Cerebellar nuclear complex (tissue), 1 donor: ENCODE measurements at places on chromosomes 4 and X.
A peak's percentile ranks its signal among the peaks of the same experiment; 100 is the strongest.

DNA sequence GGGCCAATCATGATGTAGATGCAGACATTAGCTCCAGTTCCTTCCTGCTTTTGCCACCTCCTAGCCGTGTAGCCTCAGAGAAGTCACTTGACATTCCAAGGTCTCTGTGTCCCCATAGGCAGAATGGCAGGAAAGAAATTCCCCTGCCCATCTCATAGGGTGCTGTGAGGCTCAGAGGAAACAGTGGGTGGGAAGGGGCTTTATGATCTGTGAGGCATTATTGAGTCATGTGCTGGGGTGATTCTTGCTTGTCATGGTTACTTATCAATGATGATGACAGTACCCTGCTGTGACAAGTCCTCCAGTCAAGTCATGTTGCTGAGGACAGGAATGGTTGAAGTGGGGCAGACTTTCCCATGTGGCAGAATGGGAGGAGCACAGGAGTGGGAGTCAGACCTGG lies 63.7 kb downstream of the MSX1 start:
- no peak for DNase-seq

GRCh38 chrX:85109235-85109634 lies 105.6 kb downstream of the APOOL start:
- no peak for DNase-seq

- DNase-seq = no peak
These were observed 30.3 kb upstream of the RGN start for GRCh38 chrX:47047989-47048388.

DNA sequence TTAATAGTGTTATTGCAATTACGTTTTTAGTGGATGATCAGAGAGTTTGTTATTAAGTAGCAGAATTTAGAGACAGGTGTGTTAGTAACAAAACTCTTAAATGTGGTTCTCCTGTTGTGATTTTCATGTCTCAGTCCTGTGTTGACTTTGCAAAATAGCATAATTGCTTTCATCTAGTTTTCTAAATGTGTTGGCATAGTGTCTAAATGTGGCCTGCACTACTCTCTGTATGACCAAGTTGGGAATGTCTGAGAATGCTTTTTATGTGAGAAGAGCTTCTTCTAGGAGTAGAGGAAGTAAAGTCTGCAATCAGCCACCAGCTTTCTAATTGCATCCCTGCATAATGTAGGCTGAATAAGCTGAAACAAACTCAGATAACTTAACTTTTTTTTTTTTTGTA lies 158.6 kb upstream of the FAT1 start:
- no peak for DNase-seq

GRCh38 chrX:24646745-24647182 lies 383 bp downstream of the PCYT1B start:
- DNase-seq = no peak

DNA sequence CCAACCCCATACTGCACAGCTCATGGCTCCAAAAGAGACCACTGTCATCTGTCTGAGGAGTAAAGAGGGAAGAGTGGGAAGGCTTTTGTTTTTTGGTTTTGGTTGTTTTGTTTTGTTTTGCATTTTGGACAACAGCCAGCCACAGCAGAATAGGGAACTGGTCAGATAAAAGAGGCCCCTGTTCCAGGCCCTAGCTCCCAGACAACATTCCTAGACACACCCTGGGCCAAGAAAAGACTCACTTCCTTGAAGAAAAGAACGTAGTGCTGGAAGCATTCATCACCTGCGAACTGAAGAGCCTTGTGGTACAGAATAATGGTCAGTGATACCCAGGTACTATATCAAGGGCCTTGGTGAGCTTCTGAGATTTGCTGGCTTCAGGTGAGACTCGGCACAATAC lies 619.4 kb upstream of the SPANXN1 start:
- DNase-seq = no peak

- DNase-seq = no peak
These were observed 11.0 kb upstream of the VSIG1 start for GRCh38 chrX:108033890-108034289.

GRCh38 chr4:28621591-28621990 lies 1761.0 kb downstream of the STIM2 start:
- no peak for DNase-seq

DNA sequence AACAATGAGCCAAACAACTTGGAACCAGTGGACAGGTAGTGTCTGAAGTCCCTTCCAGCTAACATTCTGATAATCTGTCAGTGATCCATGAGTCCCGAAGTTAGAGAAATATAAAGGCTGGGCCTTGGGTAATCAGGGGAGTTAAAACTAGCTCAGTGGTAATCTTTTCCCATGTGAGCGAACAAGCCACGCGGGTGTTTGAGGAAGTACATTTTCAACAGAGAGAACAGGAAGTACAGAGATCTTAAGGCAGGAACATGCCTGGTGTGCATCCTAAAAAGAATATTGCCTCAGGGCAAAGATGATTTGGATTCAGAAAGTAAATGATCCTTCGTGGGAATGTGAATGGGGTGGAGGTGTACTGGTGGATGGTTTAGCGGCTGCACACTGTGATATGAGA lies 42.9 kb downstream of the FNIP2 start:
- no peak for DNase-seq

GRCh38 chr4:134636338-134637051 lies 434.9 kb upstream of the PABPC4L start:
- DNase-seq = no peak

GRCh38 chr4:174262624-174263444 lies 20.6 kb downstream of the FBXO8 start:
- DNase-seq = no peak

- DNase-seq = no peak
These were observed 819 bp downstream of the PDLIM3 start for GRCh38 chr4:185534511-185534865.

DNA sequence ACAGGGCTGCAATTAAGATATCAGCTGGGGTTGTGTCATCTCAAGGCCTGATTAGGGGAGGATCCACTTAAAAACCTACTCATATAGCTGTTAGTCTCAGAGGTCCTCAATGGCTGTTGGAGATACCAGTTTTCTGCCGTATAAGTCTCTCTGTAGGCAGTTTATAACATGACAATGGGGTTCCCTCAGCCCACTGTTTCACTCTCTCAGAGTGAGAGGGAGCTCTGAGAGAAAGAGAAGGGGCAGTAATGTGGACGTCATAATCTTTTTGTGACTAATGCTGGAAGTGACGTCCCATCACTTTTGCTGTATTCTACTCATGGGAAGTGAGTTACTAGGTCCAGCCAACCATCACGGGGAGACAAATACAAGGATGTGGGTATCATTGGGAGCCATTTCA lies 70.3 kb downstream of the STIM2 start:
- DNase-seq = no peak

DNA sequence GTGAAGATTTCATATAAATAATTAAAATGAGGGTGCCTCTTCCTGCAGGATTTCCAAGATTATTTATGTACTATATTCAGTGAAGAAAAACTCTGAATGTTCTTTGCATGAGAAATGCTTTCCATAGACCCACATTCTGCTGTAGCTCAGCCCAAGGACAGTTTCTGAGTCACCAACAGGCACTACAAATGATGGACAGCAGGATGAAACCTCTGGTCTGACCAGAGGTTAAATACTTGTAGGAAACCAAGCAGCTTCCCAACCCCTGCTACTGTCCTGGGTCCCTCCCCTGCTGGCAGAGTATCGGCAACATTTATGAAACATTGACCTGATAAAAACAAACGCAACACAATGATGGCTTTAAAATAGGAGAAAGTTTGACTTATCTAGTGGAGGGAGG lies 73.1 kb downstream of the CXXC4 start:
- no peak for DNase-seq

DNA sequence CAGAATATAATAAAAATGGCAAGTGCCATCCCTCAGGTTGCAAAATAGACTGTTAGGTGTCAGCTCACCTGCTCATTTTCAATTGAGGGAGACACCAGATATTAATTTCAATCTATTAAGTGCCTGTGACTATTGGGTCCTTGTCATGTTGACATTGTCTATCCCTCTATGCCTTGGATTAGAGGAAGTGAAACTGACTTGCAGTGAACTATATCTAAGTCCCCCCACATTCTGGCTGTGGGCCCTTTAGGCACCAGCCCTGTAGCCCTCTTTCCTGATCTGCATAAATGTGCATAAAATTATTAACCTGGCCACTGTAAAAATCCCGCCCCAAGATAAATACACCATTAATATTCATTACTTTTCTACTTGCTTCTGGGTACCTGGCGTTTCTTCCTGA lies 293.0 kb upstream of the CLNK start:
- DNase-seq = no peak

DNA sequence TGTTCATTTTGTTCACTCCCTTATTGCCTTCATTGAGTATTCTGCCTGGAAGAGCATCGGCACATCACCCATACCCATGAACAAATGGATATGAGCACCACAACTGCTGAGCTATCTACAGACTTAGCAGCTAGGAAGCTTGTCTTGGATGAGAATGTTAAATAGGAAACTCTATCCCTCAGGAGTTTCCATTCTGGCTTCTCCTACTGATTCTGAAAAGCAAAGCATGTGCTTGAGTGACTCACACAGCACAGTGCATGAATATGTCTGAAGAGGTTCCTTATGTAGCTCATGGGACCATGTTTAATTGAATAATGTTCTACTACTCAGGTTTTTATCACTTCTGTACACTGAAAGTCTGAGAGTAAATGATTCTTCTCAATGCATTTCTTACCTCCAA lies 57.3 kb upstream of the MXRA5 start:
- DNase-seq = no peak

DNA sequence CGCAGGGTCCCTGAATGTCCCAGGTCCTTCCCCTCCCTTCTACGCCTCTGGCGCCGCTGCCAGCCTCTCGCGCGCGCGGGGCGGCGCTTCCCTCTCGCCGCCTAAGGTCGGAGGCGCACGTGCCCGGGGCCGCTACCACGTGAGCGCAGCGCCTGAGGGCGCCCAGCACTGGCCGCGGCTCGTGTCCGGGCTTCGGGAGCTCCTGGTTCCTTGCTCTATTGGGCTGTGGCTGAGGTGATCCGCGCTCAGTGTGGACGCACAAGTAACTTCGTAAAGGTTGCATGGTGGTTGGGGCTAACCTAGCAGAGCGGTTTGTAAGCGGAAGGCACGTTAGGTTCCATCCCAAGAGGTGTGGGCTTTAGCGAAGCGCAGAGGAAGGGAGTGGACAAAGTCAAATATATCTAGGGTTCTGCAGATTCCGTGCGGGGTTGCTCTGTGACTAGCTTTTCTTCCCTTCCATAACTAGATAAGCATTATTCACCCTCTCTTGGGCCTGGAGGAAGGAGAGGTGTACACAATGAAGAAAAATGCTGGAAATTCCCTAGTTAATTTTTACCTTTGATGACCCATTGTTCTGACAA lies 1.8 kb downstream of the TLL1 start:
- no peak for DNase-seq

DNA sequence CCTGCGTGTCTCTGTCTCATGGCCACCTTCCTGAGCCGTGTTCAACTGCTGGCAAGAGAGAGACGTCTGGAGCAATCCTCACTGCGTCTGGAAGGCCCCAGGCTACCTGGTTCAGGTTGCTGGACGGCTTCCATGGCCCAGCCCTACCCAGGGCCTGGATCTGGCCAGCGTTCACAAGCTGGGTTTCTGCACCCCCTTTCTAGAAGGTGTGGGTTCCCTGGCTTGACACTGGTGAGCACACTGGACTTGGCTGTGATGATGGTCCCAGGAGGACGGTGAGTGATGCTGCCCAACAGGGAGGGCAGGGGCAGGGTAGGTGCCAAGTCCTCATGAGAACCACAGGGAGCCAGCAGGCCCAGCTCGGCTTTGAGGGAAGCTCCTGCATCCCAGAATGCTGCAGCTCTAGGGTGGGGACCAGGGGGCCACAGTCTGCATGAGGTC lies 63.4 kb downstream of the HTRA3 start:
- no peak for DNase-seq

GRCh38 chr4:75015627-75016026 lies 82.7 kb downstream of the PARM1 start:
- DNase-seq = no peak

GRCh38 chr4:92047209-92047875 lies 256.4 kb upstream of the GRID2 start:
- DNase-seq = no peak

- peak; percentile 59 for DNase-seq
These were observed at the start of gene APBB2 for GRCh38 chr4:41214136-41214824. Gene APBB2, minus strand, starts transcription at chr4:41214542. Its CDS starts 181,288 bp downstream, at chr4:41033254.

DNA sequence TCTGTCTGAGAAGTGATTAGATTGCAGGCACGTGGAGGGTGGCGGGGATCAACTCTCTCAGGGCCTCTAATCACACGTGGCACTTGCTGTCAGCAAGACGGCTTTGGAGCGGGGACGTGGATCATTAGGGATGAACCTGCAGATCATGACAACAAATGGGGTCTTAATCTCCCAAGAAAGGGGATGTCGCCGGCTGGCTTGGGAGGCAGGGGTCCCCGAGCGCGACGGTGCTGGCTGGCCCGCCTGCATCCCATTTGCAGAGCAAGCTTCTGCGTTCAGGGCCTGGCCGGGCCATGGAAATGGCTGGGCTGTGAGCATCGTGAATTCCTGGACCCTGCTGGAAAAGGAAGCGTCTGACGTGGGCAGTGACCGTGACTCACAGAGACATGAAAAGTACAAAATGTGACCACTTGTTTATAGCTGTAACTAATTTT lies 85.1 kb upstream of the SHOX start:
- DNase-seq = no peak

DNA sequence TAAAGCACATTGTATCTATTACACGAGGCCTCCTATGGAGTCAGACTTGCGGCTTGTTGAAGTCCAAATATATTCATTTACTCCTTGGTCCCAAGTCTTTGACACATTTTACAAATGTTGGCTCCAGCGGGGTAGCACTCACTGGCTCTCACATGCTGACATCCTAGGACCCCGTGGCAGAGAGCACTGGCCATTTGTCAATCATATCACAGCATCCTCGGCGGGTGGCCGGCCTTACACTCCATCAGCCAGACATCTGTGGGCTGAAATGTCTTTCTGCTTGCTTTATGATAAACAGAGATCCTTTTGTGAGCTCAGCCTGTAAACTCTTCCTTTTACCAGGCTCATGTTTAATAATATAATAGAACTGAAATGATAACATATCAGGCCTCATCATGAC lies 25.7 kb upstream of the VCX2 start:
- DNase-seq = no peak

- no peak for DNase-seq
These were observed 435.6 kb downstream of the TMA16 start for GRCh38 chr4:163930086-163930485.
